ENCODE measurements at places on chromosomes 2 and 18. TPM values are rescaled to one million over a fixed set of nuclear protein-coding genes. Genes with fewer than 3 reads are reported as not detected.
A peak's percentile ranks its signal among the peaks of the same experiment; 100 is the strongest.

RBKS gene
- 1.1 TPM for total RNA-seq

HOXD3 gene
- 2.1 TPM for total RNA-seq

EFHD1 gene
- 2.4 TPM for total RNA-seq

FKBP7 gene
- 42.1 TPM for total RNA-seq

GALR1 gene
- total RNA-seq, result not detected

ZNF519 gene
- 12.4 TPM for total RNA-seq

AGAP1 gene
- total RNA-seq, result 18.5 TPM

EPB41L3 gene
- 0.88 TPM for total RNA-seq

SLC9A2 gene
- under 0.01 TPM for total RNA-seq

DNA sequence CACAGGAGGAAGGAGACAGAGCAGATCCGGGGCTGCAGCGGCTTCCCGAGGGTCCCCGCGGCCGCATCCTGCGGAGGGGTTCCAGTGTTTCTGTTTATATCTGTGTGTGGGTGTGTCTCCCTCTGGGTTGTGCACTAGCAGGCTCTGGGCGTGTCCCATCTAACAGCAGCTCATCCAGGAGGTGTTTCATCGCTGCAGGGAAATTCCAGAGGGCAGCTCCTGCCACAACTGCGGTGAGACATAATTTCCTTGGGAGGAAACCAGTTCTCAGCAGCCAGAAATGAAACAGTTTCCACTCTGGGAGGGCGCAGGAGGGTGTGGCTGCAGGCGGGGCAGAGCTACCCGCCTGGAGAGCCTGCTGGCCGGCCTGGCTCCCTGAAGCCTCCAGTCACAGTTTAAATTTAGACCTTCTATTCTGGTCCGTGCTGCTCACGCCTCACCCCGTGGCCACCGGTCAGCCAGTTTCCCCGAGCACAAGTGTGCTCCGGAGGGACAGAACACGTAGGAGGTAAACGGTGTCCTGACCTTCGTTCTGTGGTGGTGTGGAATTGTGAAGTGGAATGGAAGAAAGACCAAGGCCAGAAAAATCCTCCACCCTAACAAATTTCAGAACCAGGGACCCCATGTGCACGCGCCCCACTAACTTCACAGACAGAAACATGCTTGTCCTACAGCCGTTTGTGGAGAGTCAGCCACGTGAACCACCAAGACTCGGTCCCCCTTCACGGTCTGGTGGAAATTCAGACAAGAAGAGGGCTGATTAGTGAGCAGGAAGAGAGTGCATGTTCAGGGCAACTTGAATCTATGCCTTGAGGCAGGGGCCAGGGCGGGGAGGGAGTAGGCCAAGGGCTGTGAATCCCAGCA is 50.2 kb downstream of the TEX44 start:
- peak; percentile 97 for DNase-seq

DNA sequence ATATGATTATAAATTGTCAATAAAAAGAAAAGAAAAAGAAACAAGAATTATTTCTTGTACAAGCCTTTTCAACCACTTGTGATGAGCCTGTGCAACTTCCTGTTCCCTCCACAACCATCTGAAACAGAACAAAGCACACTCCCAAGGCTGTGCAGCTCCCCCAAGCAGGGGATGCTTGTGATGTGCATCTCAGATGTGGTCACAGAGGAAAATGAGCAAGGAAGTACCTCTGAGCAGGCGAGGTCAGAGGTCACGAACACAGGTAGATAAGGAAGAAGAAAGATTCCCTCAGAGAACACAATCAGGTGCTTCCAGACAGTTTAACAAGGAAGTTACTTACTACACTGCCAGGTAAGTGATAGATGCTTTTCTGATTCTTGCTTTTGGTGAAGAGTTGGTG is 274.8 kb upstream of the SLC39A10 start:
- DNase-seq, result peak; percentile 34

DNA sequence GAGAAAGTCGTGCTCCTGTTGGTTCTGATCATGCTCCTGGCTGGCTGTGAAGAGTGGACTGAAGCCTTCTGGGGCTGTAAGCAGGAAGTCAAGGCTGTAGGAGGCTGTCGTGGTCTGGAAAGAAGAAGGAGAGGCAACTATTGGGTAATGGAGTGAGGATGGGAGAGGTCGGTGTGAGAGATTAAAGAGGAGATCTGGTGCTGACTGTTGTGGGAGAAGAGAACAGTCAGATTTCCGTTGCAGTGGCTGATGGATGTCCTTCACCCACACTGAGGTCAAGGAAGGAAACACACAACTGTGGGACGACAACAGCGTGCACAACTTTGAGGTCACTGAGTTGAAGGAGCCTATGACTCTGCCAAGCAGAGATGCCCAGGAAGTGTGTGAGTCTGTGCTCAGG is 2.8 kb upstream of the PSMD1 start:
- DNase-seq, result no peak

DNA sequence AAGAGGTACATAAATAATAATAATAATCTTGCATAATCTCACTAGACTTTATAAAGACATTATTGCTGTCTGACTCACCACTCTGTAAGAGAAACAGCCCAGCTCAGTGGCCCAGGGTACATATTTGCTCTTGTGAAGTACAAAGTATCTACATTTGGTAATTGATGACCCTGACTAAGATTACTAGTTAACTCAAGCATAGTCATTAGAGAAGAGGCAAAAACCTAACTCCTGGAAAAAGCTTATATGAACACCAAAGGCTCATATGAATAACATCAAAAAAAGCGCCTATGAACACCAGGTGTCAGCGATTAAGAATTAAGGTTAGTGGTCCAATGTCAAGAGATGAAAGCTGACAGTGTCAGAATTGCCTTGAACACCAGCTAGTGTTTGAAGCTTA is 38.4 kb downstream of the RAD51AP2 start:
- no peak for DNase-seq

- no peak for DNase-seq
Measured at GRCh38 chr2:46273919-46274318, 23.3 kb upstream of the EPAS1 start.

DNA sequence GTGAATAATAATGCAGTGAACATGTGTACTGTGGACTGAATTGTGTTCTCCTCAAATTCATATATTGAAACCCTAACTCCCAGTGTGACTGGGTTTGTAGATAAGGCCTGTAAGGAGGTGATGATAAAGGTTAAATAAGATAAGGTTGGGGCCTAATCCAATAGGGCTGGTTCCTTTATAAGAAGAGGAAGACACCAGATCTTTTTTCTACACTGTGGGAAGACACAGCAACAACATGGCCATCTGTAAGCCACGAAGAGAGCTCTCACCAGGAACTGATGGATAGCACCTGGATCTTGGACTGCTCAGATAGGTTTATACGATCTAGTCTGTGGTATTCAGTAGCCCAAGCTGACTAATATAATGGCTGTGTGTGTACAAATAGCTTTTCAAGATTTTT is 66.8 kb downstream of the BMPR2 start:
- DNase-seq, result no peak

DNA sequence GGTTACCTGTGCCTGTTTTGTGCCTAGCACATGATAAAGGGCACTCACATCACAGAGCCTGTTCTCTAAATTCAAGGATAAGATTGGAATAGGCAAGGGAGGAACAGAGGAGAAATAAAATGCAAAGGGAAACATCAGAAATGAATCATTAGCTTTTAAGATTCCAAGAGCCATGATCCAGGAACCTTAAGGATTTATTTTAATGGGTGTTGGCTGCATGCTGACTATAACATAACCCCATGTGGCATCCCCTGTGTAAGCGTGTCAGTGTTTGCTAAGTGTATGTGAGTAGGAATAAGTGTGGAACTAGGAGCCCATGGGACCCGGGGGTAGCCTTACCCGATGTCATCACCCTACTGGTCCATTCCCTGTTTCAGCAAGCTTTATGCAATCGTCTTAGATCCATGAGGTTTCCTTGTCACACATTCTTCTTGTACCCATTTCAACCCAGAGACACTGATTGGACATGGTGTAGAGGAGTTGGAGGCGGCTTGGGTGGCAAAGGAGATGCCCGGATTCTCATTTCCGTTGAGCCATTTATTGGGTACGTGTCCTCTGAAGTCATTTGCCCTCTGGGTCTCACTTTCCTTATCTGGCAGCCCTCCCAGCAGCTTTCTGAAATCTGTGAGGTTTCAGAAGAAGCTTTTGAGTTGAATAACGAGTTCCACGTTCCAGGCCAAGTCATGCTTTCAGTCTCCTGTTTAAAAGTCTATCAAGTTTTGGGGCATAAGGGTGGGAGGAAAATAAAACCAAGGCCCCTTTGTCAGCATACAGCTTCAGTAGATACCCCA is 117.0 kb downstream of the MGAT5 start:
- DNase-seq, result peak; percentile 37

DNA sequence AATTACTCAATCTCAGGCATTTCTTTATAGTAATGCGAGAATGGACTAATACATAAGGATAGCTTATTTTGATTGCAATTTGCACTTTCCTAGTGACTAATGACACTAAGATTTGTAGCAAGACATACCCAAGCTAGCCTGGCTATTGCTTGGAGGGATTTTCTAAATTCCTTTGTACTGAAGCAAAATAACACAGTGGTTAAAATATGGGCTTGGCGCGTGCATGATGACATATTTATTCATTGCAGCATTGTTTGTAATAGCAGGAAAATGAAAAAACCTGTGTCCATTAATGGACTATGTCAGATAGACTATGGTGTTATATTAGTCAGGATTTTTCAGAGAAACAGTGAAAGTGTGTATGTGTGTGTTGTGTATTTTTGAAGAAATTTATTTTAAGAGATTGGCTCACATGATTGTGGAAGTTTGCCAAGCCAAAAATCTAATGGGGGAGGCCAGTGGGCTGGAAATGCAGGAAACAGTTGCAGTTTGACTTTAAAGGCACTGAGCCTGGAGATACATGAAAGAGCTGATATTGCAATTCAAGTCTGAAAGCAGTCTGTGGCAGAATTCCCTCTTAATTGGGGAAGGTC is 16.7 kb upstream of the LAPTM4A start:
- peak; percentile 79 for DNase-seq

DNA sequence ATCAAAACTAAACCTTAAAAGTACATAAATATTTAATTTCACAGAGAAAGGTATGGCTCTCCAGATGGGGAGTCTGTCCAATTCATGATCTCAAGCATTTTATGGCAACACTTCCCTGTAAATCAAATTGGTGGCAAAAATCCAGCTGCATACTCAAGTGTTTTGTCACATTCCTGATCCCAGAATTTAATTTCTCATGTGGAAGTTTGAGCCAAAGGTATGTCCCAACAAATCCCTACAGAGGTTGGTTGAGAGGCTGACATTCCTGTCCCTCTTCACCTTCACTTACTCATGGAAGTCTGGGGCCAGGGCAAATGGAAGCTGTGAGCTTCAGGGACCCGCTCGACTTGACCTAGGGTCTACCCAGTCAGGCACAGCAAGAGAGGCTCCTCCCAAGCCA is 17.7 kb downstream of the KLF7 start:
- DNase-seq, result no peak

DNA sequence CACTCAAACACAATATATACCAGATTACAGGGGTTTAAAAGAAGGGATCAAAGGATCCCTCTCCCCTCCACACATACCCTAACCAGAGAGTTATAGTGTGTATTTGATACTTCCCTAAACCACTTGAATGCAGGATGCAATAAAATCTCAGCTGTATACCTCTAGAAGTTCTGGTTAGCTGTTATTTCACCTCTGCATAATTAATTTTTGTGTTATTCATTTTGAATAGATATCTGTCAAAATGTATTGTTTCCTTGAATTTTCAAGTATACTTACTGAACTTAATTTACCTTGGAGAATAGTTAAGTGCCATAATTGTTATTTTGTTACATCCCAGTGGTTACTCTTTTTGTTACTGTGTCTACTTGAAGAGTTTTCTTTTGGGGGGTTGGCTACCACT is 34.5 kb downstream of the DDX1 start:
- DNase-seq, result no peak

GRCh38 chr18:35736696-35737095 is 155.2 kb downstream of the GALNT1 start:
- DNase-seq, result no peak

DNA sequence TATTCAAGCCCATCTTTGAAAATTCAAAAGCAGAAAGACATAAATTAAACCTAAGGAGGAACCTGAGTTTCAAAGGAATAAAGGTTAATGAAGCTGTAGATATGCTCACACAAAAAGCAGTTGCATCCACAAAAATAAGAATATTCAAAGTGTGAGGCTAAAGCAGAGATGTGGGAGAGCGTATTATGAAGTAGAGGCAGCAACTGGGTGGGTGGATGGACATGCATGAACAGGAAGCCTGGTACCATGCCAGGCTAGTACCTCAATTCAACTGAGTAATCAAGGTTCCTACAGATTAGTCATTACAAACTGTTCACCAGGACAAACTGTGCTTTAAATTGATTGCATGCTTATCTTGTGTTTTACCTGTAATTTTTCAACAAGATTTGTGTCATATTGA is 330.0 kb upstream of the PKDCC start:
- no peak for DNase-seq

DNA sequence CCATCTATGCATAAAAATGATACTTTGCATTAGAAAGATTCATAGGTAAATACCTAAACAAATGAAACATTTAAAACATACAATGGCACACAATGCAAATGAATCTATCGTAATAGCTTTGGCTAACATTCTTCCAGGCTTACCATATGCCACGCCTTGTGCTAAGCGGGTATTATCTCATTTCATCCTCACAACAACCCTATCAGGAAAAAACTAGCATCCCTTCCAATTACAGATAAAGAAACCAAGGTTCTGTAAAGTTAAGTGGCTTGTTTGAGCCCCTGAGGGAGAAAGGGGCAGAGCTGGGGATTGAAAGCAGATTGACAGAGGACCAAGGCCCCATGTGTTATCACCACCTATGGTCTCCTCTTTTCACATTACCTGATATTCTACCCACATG is 145.4 kb upstream of the ETAA1 start:
- DNase-seq, result no peak

- DNase-seq, result peak; percentile 69
Measured at GRCh38 chr2:234178330-234179030, 128.0 kb downstream of the SPP2 start.

DNA sequence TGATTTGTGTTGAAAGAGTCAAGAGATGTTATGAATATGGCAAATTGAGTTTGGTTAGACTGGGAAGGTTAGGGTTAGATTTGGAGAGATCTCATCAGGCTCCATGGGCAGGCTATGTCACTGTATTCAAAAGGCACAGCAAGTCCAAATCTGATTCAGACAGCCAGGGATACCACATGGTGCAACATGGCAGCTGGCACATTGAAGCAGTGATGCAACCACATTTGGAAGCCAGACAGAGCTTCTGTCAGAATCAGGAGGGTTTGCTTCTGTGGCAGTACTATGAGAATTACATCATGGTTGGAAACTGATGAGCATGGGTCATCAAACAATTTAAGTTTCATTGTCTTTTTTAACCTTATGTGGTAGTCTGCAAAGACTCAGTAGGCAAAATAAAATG is 772.2 kb downstream of the SUCLG1 start:
- DNase-seq, result no peak

GRCh38 chr2:237289139-237289538 is 124.8 kb downstream of the COL6A3 start:
- no peak for DNase-seq

GRCh38 chr2:144455987-144456386 is 63.9 kb downstream of the ZEB2 start:
- DNase-seq, result no peak

- DNase-seq, result peak; percentile 10
Measured at GRCh38 chr2:166519391-166519962, 25.4 kb upstream of the SCN7A start.
